ENCODE measurements at places on chromosomes 1 and 21.
A peak's percentile ranks its signal among the peaks of the same experiment; 100 is the strongest.

DNA sequence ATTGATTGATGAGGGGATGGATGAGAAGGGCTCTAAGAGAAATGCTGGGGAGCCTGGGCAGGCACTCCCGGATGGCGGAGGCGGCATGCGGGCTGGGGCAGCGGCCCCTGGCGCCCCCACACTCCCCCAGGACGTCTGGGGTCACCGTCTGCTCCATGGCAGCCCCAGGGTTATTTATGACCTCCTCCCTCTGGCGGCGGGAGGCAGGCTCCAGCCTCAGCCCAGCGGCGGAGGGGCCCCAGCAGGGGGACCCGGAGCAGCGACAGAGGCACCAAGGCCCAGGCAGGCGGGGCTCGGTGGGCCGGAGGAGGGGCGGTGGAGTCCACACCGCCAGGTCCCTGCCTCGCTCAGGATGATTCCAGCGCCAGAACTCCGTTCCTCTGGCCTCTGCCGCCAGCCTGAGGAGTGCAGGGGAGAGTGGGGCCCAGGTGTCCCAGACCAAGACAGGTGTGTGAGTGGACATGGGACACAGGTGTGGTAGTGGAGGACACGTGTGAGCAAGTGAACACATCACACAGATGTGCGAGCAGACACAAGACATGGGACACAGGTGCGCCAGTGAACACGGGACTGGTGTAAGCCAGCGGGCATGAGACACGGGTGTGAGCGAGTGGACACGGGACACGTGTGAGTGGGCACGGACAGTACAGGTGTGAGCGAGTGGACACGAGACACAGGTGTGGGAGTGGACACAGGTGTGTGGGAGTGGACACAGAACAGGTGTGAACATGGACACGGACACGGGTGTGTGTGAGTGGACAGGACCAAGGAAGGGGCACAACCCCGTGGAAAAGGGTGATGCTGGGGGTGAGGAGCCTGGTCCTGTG lies 2.5 kb upstream of the SAMD11 start:
- peak; percentile 96 for DNase-seq

GRCh38 chr1:26949926-26950319 lies 10.3 kb downstream of the KDF1 start:
- no peak for DNase-seq

GRCh38 chr1:231723146-231723545 lies 96.6 kb downstream of the DISC1 start:
- no peak for DNase-seq

DNA sequence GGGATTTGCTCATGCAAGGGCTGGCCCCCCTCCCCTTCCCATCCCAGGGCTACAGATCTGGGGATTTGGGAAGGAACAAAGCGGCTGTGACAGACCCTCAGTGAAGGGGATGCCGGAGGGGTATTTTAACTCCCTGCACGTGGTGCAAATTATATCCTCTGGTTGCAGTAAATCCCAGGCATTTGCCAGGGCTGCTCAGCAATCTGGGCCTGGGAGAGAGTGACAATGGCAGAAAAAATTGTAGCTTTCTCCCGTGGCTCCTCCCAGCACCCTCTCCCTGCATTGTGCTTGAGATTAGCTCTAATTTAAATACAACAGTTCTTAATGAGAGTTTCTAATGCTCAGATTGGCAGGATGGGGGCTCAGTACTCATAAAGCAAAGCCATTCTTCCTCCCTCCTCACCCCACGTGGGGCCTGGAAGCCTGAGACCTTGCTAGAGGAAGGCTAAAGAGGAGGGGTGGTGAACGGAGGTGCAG lies 129.9 kb upstream of the CD34 start:
- no peak for DNase-seq
